Activated T-cell treated with anti-CD3 and anti-CD28 coated beads, Interleukin-2, amount 50 U/mL, for 72 hours (primary cell): ENCODE measurements at places on chromosomes 7 and 10.
A peak's percentile ranks its signal among the peaks of the same experiment; 100 is the strongest.

DNA sequence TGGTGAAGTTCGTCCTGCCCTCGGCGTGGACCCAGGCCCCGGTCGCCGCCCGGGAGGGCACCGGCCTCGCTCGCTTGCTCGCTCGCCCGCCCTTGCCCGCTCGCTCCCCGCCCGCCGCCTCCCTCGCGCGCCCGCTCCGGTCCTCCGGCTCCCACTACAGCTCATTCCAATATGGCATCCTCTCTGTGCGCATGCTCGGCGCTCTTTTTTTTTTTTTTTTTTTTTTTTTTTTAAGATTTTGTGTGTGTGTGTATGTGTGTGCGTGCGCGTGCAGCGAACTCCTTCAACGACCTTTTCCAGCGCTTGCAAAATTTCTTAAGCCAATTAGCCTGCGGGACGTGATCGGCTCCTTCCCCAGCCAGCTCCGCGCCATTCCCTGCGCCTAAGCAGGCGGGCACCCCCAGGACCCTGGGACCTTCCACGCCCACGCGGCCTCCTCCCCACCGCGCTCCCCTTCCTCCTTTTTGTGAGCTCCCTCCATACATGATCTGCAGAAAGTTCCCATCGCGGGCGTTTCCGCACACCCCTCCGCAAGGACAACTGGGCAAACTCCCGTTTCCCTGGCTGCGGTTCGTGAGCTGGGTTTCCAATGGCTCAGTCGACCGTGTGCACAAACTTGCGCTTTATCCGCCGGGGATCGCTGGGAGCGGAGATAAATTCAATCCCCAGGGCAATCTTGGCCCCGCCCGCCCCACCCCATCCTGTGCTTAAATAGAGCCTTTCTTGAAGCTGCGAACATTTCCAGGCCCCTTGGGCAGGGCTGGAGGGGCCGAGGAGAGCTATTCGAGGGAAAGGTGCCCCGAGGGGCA lies at the start of gene SFMBT2:
TSS of gene SFMBT2 (minus strand) at position 173 of the 809 bp plus-strand sequence. CDS start 29,136 bp downstream, outside the sequence.
- DNase-seq: peak; percentile 74

DNA sequence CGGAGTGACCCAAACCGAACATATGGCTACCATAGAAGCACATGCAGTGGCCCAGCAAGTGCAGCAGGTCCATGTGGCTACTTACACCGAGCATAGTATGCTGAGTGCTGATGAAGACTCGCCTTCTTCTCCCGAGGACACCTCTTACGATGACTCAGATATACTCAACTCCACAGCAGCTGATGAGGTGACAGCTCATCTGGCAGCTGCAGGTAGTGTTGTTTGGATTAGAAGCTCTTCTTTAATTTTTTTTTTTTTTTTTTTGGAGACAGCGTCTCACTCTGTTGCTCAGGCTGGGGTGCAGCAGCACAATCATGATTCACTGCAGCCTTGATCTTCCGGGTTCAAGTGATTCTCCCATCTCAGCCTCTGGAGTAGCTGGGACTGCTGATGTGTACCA lies 45.8 kb downstream of the NRF1 start:
- no peak for DNase-seq

DNA sequence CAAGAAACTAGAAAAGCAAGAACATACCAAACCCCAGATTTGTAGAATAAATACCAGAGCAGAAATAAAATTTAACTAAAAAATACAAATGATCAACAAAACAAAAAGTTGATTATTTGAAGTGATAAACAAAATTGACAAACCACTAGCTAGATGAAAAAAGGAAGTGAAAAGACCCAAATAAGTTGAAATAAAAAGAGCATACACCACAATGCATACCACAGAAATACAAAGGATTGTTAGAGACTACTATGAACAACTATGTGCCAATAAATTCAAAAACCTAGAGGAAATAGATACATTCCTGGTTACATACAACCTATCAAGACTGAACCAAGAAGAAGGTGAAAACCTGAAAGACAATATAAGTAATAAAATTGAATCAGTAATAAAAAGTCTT lies 333.4 kb downstream of the SH2D4B start:
- no peak for DNase-seq

- no peak for DNase-seq
Observed at GRCh38 chr7:156156734-156157408, 344.6 kb upstream of the SHH start.

- DNase-seq: peak; percentile 84
Observed at GRCh38 chr7:158976849-158977593, 120.7 kb downstream of the DYNC2I1 start.

GRCh38 chr10:119555178-119555784 lies 12.8 kb upstream of the RGS10 start:
- no peak for DNase-seq

- no peak for DNase-seq
Observed at GRCh38 chr10:21214329-21214728, 311.2 kb downstream of the SKIDA1 start.

DNA sequence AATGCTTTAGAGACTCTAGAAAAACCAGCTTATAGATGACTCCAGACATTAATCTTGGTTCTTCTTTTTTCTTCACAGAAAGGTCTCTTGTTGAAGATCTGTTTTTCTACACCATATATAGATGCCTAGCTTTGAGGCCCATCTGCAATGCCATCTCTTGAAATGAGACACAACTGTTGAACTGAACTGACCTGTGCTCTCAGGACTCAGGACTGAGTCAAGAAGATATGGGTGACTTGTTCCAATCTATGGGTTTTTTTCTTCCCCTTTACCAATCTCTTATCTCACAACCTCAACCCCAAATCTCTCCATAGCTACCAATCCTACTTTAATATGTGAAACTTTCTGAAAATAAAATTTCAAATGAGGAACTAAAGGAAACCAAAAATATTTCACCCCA lies 194.7 kb downstream of the SNX13 start:
- no peak for DNase-seq

- DNase-seq: no peak
Observed at GRCh38 chr7:150927956-150928344, 50.2 kb downstream of the KCNH2 start.

GRCh38 chr10:132387764-132388210 lies 9.2 kb upstream of the PWWP2B start:
- peak; percentile 82 for DNase-seq

- DNase-seq: no peak
Observed at GRCh38 chr7:142377567-142377966, 119.7 kb upstream of the PRSS58 start.

GRCh38 chr7:158676906-158677305 lies 27.7 kb downstream of the NCAPG2 start:
- DNase-seq: no peak

DNA sequence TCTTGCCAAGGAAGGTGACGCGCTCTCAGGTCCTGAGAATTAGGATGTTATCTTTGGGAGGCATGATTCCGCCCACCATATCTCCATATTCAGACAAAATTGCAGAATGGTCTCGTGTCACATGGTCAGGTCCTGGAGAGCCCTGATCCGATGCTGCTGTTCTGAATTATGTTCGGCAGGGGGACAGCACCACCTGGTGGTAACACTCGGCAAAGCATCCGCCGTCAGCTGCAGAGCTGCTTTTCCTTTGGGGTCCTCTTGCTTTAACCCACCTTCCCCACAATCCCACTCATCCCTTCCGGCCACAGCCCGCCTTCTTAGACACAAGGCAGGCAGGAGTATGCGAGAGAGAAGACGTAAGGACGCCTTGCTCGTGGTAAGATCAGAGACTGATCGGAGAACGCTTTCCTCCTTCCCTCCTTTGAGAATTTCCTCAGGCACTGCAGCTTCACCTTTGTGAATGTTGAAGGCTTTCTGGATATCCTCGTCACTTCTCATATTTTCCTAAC lies 327.8 kb upstream of the C7orf33 start:
- peak; percentile 64 for DNase-seq

DNA sequence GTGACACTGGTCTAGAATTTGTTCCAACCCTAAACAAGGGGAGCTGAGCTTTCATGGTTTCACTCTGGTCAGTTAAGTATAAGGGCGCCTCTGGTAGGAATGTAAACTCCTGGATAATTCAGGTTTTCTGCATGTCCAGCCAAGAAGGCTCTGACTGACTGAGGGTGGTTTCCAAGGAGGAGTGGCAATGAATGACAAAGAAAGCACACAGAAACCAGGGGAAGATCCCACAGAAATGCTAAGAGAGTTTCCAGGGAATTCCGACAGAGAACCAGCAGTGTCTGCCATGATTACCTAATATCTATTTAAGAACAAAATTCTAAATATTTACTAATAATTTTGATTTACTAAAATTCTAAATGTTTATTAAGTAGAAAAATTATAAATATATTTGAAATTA lies 27.3 kb upstream of the NRG3 start:
- no peak for DNase-seq

- DNase-seq: no peak
Observed at GRCh38 chr7:15016766-15017165, 114.2 kb upstream of the DGKB start.

GRCh38 chr7:155457544-155458110 lies 302 bp upstream of the EN2 start:
- no peak for DNase-seq

- DNase-seq: no peak
Observed at GRCh38 chr10:107733328-107734130, 569.0 kb upstream of the SORCS1 start.

DNA sequence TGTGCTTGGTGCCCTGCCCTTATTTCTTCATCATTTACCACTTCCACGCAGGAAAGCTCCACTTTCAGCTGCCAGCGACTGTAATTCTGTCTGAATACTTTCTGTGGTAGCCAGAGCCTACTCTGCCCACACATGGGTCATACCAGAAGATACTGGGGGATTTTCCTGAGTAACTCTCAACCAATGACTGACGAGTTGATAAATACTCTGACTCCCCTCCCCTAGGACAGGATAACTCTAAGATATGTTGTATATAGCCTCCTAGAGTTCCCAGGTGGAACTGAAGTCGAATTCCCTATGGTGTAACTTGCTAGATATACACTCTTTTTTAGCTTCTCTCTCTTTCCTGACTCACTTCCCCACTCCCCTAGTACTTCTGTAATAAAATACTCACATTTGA lies 29.8 kb downstream of the SEM1 start:
- DNase-seq: no peak

- DNase-seq: no peak
Observed at GRCh38 chr10:60409202-60409601, 19.5 kb upstream of the ANK3 start.

GRCh38 chr10:100683004-100683403 lies 62.4 kb upstream of the PAX2 start:
- DNase-seq: no peak

DNA sequence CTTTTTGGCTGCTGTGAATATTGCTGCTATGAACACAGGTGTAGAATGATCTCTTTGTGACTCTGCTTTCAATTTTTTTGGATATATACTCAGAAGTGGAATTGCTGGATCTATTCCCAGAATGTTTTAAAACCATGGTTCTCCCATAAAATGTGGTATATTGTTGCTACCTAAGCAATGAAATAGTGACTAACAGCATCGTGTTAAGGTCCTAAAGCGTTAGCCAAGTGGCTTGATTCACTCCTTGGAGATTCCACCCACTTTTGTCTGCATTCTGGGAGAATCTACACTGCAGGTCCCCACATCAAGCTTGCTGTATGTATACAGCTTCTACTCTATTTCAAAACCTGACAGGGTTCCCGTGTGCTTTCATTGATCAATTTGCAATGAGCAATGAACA lies 105.6 kb downstream of the CDK6 start:
- DNase-seq: no peak

DNA sequence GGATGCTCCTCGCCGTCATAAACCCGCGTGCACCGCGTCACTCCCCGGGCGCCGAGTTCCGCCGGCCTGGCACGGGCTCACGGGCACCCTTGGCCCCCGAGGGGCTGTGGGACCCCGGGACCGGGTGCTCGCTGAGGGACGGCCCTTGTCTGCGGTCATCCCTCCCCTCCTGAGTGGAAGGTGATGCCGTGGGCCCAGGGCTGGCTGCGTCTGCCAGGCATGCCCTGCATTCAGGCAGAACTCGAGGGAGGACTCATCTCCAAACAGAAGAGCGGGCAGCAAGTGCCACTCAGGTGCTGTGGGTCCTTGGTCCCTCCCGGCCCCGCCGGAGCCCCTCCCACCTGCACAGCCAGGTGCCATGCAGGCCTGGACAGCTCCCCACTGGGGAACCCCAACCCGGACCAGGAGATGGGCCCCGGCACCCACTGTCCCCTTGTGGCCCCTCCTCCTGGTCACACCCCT lies 61.3 kb downstream of the UNCX start:
- no peak for DNase-seq

GRCh38 chr10:114706458-114707055 lies 48.5 kb upstream of the ABLIM1 start:
- no peak for DNase-seq

- DNase-seq: no peak
Observed at GRCh38 chr7:27178366-27178765, 4.2 kb upstream of the HOXA10 start.

- DNase-seq: no peak
Observed at GRCh38 chr10:128568990-128569945, 443.0 kb upstream of the MKI67 start.

DNA sequence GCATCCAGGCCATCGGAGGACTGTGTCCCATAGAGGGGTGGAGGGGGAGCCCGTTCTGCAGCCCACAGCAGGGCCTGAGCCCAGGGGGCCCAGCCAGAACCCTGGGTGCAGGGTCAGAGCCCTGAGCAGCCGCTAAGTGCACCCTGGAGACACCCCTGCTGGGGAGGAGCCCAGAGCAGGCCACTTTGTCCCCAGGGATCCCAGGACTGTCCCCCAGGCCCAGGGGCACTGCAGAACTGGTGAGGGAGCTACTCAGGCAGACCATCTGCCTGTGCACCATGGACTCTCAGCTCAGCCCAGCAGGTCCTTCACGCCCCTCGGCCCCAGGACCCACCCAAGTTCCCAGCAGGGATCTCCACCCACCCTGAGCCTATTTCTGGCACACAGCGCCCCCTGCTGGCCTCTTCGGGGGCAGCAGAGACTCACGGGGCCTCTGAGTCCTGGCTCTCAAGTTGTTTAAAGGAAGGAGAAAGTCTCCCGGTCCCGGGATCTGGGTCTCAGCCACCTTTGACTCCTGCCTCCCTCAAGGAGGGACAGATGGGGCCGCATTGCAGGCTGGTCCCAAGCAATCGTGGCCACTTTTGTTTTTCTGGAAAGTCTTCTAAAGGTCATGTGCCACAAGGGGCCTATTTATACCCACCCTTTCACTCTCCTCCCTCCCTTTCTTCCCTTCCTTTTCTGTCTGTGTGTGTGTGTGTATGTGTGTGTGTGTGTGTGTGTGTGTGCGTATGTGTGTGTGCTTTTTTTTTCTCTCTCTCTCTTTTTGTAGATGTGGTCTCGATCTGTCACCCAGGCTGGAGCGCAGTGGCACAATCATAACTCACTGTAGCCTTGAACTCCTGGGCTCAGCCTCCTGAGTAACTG lies 90.3 kb downstream of the MYL10 start:
- peak; percentile 47 for DNase-seq

GRCh38 chr10:103699611-103700435 lies 155.6 kb downstream of the SH3PXD2A start:
- no peak for DNase-seq

DNA sequence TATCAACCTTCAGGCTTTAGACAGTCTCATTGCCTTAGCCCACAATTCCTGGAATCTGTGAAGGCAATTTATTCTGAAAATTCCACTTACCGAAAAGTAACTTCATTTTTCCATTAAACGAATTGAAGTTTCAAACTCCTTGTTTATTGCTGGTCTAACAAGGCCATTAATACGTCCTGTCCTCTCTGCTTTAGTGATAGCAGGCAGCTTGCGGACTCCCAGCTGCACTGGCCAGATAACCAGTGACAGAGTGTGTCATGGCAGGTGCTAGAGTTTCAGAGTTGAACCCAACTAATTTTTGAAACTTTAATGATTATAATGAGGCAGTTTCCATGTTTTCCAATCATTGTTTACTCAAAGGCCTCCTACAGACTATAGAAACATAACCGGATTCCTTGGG lies 31.1 kb downstream of the LOXL4 start:
- no peak for DNase-seq

- no peak for DNase-seq
Observed at GRCh38 chr7:40305229-40305628, 170.4 kb downstream of the SUGCT start.
